ENCODE measurements at places on chromosomes 6 and 20. TPM values are rescaled to one million over a fixed set of nuclear protein-coding genes. Genes with fewer than 3 reads are reported as not detected.

The TGM2 gene
- 478 TPM for total RNA-seq

The DEFB126 gene
- not detected for total RNA-seq

The THEMIS gene
- not detected for total RNA-seq

The RHAG gene
- 0.09 TPM for total RNA-seq

The MYH7B gene
- total RNA-seq, result 0.10 TPM

The PAK5 gene
- not detected for total RNA-seq

The TXLNB gene
- total RNA-seq, result not detected

The FAM217A gene
- total RNA-seq, result not detected

The PSORS1C2 gene
- total RNA-seq, result not detected

The MOXD1 gene
- 1.9 TPM for total RNA-seq

The DNPH1 gene
- 97.6 TPM for total RNA-seq

The SFTA2 gene
- not detected for total RNA-seq

The ACOT8 gene
- 19.0 TPM for total RNA-seq

The MPC1 gene
- 4.6 TPM for total RNA-seq

The GJA10 gene
- total RNA-seq, result not detected

The F13A1 gene
- not detected for total RNA-seq

The ADGRF5 gene
- not detected for total RNA-seq

The SEL1L2 gene
- not detected for total RNA-seq

The SNAP25 gene
- 18.9 TPM for total RNA-seq

The CYP24A1 gene
- 193 TPM for total RNA-seq

The EFCAB8 gene
- not detected for total RNA-seq

The AVP gene
- total RNA-seq, result not detected

The RNF5 gene
- total RNA-seq, result 46.1 TPM

The ALDH5A1 gene
- total RNA-seq, result 8.1 TPM

The BPIFA1 gene
- total RNA-seq, result not detected

The NFYA gene
- 9.8 TPM for total RNA-seq

The LINC00237 gene
- not detected for total RNA-seq

The RCAN2 gene
- not detected for total RNA-seq

The DSP gene
- total RNA-seq, result 48.6 TPM

The VSTM2L gene
- 11.0 TPM for total RNA-seq

The DCDC2 gene
- total RNA-seq, result 2.5 TPM

The MYBL2 gene
- total RNA-seq, result 83.7 TPM

All from A549 treated with GW870086 at 1 μM for 4 hours (cell line).